ENCODE measurements at places on chromosomes 11 and 22.
A peak's percentile ranks its signal among the peaks of the same experiment; 100 is the strongest.

GRCh38 chr11:121767433-121767832, 314.7 kb upstream of the SORL1-AS1 start:
- DNase-seq, result no peak

DNA sequence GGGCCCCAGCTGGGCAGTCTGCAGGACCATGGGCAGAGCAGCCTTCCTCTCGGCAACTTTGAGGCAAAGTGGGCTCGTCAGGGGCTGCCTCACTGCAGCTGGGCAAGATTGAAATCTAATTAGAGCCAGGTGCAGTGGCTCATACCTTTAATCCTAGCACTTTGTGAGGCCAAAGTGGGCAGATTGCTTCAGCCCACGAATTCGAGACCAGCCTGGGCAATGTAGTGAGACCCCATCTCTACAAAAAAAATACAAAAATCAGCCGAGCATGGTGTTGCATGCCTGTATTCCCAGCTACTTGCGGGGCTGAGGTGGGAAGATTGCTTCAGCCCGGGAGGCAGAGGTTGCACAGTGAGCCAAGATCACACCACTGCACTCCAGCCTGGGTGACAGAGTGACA, 34.2 kb downstream of the ARHGAP8 start:
- no peak for DNase-seq

DNA sequence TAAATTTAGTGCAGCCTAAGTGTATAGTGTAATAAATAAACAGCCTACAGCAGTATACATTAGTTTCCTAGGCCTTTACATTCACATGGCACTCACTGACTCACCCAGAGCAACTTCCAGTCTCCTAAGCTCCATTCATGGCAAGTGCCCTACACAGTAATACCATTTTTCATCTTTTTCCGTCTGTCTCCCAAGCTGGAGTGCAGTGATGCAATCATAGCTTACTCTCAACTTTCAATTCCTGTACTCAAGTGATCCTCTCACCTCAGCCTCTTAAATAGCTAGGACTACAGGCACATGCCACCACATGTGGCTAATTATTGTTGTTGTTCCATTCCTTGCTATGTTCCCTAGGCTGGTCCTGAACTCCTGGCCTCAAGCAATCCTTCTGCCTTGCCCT, 54.4 kb downstream of the FCHSD2 start:
- DNase-seq, result no peak

DNA sequence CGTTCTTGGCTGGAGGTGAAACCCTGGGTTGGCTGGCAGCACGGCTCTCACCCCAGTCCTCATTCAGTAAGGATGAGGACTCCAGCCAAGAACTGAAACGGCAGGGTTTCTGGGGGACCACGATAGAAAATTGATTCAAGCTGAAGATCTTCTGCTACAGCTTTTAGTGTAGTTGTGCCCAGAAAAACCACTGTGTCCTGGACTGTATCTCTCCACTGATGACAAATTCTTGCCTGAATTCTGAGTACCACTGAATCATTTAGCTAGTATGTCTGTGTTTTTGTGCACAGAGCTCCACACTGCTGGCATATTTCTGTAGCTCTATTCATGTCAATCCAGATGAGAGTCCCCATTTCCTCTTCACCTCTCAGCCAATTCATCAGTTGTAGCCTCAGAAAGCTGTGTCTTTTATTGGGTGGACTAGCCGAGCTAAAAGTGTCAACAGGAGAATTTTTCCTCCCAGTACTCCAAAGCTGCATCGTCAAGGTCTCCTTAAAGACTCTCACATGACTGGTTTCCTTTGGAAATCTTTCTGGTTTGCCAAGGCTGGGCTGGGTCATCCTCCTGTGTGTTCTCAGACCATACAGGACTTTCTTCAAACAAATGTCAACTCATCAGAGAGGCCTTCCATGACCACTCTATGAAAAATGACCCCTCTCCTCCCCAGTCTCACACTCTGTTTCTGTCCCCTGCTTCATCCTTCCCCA, 144.6 kb downstream of the LDLRAD3 start:
- DNase-seq, result no peak

- no peak for DNase-seq
These were observed 18.0 kb downstream of the TOLLIP start for GRCh38 chr11:1291295-1292017.

DNA sequence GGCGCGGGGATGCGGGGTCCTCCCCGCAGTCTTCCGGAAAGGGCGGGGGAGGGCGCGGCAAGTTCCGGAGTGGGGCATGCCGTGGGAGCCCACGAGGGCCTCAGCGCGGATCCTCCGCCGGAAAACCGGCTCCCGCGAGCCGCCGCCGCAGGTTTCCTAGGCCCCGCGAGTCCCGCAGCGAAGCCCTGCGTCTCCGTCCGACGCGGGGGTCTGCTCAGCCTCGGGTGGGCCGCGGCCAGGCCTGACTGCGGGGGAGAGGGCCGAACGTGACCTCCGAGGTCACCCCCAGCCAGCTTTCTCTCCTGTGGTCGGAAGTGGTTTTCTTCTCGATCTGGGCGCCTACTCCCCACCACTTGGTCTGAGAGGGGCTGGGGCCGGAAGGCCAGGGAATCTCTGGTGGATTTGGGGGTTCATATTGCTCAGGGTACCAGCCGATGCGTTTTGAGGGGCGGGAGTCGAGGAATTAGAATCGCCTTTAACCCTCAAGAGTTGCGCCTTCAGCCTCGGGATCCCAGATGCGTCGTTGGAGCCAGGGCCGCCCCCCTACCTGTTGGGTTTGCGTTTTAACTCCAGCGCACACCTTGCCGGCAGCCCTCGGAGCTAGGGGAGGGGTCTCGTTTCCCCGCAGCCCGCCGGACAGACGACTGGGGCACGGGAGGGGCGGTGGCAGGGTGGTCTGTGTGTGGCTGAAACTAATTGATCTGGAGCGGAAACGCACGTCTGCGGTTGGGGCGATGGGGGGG, 3.6 kb upstream of the CCND1 start:
- peak; percentile 61 for DNase-seq

GRCh38 chr11:60891103-60891741, 15.2 kb downstream of the PRPF19 start:
- DNase-seq, result no peak
